Stimulated activated CD4-positive, alpha-beta T cell treated with anti-CD3 and anti-CD28 coated beads, Interleukin-2, amount 100 ng/mL, for 4 hours (primary cell): ENCODE measurements at places on chromosomes 1 and 21.

GRCh38 chr1:239858057-239858456, 233.6 kb upstream of the FMN2 start:
- no peak for DNase-seq

GRCh38 chr1:174988539-174988938, 11.2 kb upstream of the CACYBP start:
- no peak for DNase-seq

GRCh38 chr1:110619412-110620249, 13.5 kb upstream of the KCNA2 start:
- DNase-seq: peak; percentile 82

GRCh38 chr1:187264995-187265602, 436.4 kb downstream of the PLA2G4A start:
- DNase-seq: no peak

DNA sequence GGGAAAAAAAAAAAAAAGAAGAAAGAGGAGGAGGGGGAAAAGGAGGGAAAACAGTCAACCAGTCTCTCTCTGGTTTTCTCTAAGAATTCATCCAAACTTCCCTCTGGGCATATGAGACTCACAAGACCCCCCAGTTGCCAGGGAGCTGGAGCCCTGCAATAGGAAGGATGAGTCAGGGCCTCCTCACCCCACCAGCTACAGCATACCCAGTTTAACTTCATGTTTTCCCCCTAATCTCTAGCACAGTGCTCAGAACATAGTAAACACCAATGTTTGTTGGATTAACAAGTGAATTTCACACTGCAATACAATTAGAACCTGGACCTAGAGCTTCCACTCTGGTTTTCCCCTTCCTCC, 7.8 kb downstream of the F11R start:
- no peak for DNase-seq

DNA sequence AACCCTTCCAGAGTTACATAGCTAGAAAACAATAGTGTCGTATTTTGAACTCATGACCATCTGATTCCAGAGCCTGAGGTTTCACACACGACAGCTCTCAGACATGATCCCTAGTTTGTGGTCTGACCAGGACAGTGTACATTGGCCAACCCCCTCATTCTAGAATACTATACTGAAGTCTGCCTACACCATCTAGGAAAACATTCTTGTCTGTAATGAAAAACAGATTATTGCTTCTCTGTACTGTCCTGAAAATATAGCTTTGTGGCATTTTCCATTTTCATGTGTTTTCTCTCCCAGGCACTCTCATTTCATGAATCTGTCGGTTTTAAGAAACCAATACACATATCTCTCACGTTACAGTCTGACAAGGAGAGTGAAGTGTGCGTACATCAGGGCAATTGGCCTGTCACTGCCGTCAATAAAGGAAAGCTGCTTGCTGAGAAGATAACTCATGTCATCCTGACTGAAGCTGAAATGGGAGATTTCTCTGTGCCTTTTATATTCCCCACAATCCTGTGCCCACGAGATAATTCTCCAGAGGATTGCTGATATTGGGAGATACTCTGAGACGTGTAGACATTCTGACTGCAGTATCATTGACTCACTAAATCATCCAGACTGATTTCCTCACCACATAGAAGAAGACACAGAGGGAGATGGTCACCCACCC, 585.6 kb downstream of the PLPP3 start:
- no peak for DNase-seq
